ENCODE measurements at places on chromosomes 4 and X. TPM values are rescaled to one million over a fixed set of nuclear protein-coding genes. Genes with fewer than 3 reads are reported as not detected.

The TEX13B gene
- not detected for total RNA-seq

The CXCL11 gene
- total RNA-seq = not detected

The ASB5 gene
- not detected for total RNA-seq

The MGAT4D gene
- total RNA-seq = not detected

The ATP1B4 gene
- not detected for total RNA-seq

The CDKL2 gene
- 1.2 TPM for total RNA-seq

The F8A2 gene
- total RNA-seq = not detected

The SLITRK2 gene
- total RNA-seq = not detected

The L1CAM gene
- 14.8 TPM for total RNA-seq

The KCND1 gene
- 5.5 TPM for total RNA-seq

The JAKMIP1 gene
- not detected for total RNA-seq

The MID1 gene
- 48.8 TPM for total RNA-seq

The XAGE2 gene
- not detected for total RNA-seq

The LCORL gene
- 18.0 TPM for total RNA-seq

The PTPN13 gene
- 14.6 TPM for total RNA-seq

The SSX3 gene
- not detected for total RNA-seq

The JCHAIN gene
- total RNA-seq = 0.79 TPM

The HDX gene
- not detected for total RNA-seq

The PRRG3 gene
- total RNA-seq = not detected

Measured in HCT116 (cell line).